Left renal pelvis (tissue), 4 donors: ENCODE measurements at places on chromosomes 5 and 9. TPM values are rescaled to one million over a fixed set of nuclear protein-coding genes. Genes with fewer than 3 reads are reported as not detected.
A peak's percentile ranks its signal among the peaks of the same experiment; 100 is the strongest.

The ANGPTL2 gene
- polyA plus RNA-seq = 8.0 TPM

The HAPLN1 gene
- polyA plus RNA-seq = 10.0 TPM

The LTC4S gene
- 2.7 TPM for polyA plus RNA-seq

The IL9 gene
- polyA plus RNA-seq = not detected

The TLR4 gene
- 8.1 TPM for polyA plus RNA-seq

The LHFPL2 gene
- polyA plus RNA-seq = 56.5 TPM

The IL7R gene
- polyA plus RNA-seq = 0.63 TPM

The MYMK gene
- polyA plus RNA-seq = not detected

The FLT4 gene
- polyA plus RNA-seq = 25.1 TPM

DNA sequence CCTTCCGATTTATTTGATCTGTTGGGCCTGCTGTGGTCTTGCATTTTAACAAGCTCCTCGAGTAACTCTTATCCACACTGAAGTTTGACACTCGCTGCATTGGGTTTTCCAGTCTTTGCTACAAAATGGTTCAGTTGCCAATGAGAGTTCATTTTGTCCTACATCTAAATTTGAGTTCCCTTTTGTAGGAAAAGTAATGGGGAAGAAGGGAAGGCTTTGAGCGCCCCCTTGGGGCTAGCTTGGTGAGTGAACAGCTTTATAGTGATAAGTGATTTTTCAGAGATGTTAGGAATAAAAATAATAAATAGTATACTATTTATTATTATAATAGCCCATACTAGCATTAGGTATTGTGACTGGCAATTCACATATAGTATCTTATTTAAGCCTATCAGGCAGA, 89.9 kb upstream of the GNAQ start:
- peak; percentile 41 for DNase-seq

GRCh38 chr5:39169081-39169480, 50.3 kb downstream of the FYB1 start:
- no peak for DNase-seq

DNA sequence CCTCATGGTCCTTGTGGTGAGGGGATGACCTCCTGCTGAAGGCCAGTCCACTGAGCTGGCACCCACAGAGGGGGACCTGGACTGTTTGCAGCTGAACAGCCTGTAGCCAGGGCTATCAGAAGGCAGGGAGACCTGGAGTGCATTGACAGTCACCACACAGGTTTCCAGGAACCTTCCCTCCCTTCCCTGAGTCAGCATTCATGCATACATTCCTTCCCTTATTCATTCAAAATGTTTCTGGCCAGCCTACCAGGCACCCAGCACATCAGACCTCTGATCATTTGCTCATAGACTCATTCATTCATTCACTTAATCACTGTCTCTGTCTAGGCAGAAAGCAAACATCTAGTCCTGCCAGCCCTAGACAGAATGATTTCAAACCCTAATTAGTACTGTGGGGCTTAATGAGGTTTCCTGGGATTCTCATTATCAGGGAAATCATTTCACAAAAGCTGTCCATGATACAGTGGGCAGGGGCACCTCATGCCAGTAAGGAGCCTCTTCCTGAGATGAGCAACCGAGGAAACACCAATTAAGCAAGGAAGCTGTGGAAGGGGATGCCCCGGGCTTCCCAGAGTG, 110.1 kb upstream of the PPP1R26 start:
- no peak for DNase-seq

DNA sequence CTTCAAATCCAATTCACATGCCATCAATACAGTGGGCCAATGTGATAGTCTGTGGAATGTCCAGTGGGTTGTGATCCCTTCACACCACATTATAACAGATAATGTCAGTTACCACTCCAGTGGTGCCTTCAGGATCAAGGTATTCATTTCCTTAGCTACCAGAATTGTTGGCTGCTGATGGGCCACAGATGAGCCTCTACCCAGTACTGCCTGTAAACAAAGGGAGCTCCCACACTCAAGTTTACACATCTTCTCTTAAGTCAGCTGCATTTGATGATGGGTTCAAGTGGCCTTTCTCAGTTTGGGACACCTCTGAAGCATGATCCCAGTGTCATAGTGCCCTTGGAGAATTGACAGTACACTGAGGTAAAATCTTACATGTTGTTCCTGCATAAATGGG, 477.0 kb upstream of the CD180 start:
- DNase-seq = no peak

DNA sequence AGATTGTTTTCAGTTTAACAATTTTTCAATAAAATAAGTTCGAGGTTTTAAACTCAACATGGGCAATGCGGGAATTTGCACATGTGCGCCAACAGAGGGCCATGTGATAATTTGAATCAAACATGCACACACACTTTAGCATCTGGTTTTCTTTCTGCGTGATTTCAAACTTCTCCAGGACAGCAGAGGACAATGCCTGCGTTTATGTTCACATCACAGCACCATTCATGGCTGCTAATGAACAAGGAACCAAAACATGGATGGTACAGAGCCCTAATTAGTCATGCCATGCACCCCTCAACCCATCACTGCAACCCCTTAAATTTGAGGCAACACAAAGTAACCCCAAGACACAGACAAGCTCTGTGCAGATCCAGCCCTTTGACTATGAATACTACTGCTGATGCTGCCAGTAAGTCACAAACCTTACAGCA, 2.8 kb downstream of the SHC3 start:
- DNase-seq = no peak

DNA sequence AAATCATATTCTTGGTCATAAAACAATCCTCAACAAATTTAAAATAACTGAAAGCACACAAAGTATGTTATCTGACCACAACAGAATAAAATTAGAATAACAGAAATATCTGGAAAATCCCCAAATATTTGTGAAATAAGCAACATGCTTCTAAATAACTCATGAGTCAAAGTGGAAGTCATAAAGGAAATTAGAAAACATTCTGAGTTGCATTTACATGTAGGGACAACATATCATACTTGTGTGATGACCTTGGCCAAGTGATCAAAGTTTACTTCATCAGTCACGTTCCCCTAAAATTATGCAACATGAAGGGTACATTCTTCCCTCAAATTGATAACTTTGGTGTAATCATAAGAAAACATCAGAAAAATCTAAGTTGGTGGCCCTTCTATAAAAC, 64.7 kb downstream of the CSF2 start:
- no peak for DNase-seq

GRCh38 chr5:133706506-133707430, 94.4 kb upstream of the FSTL4 start:
- DNase-seq = no peak

GRCh38 chr5:9559965-9560364, 14.1 kb upstream of the SEMA5A start:
- no peak for DNase-seq

DNA sequence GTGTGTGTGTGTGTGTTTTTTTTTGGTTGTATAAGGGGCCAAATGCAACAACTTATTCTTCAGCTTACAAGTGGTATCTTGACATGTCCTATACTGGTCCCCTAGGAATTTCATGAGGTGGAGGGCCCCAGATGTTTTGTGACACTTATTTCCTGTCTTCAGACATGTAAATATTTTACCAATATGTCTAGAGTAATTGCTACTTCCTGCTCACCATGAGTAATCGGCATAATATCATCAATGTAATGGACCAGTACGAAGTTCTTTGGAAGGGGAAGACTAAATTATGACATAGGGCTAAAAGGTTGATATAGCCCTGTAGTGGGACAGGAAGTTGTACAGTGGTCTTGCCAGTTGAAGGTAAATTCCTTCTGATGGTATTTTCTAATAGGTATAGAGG, 3.7 kb upstream of the OTULIN start:
- no peak for DNase-seq

DNA sequence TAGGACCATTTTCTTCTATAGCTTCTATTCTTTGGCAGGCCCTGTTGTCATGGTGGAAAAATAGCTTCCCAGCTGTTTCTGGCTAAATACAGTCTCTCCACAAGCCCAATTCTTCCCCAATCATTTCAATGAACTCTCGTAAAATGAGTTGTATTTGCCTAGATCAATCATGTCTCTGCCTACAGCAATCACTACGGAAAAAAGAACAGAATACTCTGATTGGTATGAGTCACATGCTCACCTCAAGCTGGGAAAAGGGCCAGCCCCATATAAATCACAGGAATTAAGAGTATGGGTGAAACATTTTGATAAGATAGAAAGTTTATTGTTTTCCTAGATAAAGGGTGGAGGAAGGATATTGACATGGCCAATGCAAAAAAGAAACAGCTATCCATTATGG, 711.4 kb downstream of the EFNA5 start:
- no peak for DNase-seq

DNA sequence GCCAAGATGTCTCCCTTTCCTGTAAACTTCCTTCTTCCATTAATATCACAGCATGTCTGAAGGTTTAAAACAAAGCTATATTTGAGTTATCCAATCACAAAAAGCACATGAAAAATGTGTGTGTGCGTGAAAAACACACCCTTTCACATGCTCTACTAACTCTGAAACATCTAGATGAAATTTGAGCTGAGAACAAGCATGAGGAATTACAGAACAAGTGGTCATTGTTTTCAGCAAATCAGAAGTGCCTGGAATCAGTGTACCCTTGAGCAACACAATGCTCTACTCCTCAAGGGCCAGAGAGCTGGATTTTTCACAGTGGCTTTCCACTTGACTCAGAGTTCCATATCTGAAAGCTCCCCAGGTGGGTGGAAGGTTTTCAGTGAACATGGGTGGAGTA, 255.9 kb downstream of the PSAT1 start:
- DNase-seq = no peak

GRCh38 chr5:32572778-32573480, 12.4 kb upstream of the SUB1 start:
- DNase-seq = no peak

GRCh38 chr9:114346146-114346545, 16.5 kb downstream of the ORM2 start:
- no peak for DNase-seq

DNA sequence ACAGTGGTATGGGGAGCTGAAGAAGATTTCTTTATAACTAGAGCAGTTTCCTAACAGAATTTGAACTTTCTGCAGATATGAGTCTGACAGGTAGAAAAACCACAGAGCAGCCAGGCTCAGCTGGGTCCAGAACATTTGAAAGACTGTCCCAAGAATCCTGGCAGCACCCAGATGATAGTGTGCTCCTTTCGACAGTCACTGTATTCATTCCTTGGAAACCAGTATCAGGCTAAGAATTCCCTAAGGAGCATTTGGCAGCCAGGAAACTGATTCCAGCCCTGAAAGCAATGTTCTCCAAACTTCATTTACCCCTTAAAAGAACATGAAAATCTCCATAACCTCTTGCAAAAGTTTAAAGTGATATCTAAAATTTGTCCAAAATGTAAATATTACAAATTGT, 123.0 kb upstream of the MTAP start:
- no peak for DNase-seq

GRCh38 chr9:131138676-131139075, 13.3 kb downstream of the NUP214 start:
- no peak for DNase-seq

DNA sequence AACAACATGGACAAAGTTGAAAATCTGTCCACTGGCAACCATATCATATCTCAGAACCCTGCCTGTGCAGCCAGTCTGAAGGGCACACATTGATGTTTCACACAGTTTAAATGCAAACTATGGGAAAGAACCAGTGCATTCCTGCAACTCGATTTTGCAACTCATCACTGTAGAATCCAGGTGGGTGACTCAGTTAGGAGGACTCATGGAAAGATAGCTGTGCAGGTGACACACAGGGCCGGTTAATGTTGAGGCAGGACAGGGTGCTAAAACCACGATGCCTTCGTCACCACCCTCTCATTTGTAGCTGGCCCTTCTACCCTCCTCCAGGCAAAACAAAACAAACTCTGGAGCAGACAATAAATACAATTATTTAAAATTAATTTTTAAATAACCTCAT, 62.8 kb downstream of the TLE1 start:
- DNase-seq = no peak

GRCh38 chr9:91945277-91946085, 4.5 kb downstream of the ROR2 start:
- DNase-seq = no peak

GRCh38 chr5:14962604-14963003, 91.0 kb upstream of the ANKH start:
- no peak for DNase-seq

DNA sequence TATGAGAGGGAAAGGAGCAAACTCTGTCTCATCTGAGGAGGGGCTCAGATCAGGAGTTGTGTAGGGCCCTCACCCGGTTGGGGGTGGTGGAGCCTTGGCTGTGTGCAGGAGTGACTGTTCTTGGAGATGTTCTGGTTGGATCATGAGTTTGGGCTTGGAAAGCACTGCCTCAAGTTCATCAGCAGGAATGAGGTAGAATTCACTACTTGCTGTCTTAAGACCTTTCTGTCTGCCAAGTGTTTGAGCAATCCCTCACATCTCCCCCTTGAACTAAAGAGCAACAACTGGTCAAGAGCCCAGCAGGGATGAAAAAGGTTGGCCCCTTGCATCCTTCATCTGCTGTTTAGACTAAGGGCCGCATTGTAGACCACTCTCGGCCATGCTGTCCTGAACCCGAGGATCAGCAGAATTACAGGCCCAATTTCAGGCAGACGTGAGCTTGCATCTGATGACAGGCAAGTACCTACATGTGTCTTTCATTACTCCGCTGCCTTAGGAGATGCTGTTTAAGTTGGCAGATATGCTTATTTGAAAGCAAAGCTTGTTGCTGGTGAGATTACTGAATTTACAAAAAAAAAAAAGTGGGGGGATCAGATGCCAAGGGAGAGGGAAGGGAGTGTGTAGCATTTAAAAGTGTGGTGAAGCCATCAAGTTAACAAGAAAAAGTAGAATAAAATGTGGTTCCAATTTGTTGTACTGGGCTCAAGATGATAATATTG, 36.4 kb downstream of the PIK3R1 start:
- DNase-seq = no peak

GRCh38 chr9:78011049-78011448, 20.6 kb downstream of the GNAQ start:
- no peak for DNase-seq

GRCh38 chr5:111099058-111099778, 7.1 kb downstream of the WDR36 start:
- no peak for DNase-seq

DNA sequence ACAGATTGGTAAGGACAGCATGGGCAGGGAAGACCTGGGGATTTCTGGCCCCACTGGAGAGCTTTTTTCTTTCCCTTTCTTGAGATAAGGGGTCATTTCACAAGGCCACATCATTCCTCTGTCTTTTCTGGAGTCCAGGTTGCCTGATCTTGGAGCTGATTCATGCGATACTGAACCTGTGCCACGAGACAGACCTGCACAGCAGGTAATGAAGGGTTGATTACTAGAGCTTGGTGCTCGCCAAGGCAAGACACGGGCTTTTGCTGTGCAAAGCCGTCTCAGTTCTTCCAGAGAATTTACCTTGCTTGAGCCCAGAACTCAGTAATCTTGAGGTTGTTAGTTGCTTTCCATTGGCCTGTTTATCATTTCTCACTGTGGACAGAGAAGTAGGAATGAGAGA, 39.2 kb downstream of the NUP188 start:
- no peak for DNase-seq
